H7 (cell line): ENCODE measurements at places on chromosomes 3 and 15.
A peak's percentile ranks its signal among the peaks of the same experiment; 100 is the strongest.

DNA sequence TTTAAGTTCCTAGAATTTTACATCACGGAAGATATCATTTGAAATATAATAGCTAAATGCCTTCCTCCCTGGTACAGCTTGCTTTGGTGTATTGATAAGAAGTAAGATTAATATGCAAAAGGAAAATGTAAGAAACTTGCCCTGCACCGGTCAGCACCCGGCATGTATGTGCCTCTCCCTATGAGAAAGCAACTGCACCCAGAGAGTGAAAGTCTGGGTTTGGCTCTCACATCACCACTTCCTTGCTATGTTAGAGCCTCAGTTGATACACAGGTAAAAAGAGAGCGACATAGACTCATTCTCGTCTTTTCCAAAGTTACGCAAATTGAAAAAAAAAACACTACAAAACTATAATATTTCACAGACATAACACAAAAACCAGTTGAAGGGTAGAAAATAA, 96.7 kb downstream of the FOXP1 start:
- no peak for DNase-seq

- DNase-seq, result no peak
Measured at GRCh38 chr15:26981492-26981891, 10.5 kb downstream of the GABRG3 start.

DNA sequence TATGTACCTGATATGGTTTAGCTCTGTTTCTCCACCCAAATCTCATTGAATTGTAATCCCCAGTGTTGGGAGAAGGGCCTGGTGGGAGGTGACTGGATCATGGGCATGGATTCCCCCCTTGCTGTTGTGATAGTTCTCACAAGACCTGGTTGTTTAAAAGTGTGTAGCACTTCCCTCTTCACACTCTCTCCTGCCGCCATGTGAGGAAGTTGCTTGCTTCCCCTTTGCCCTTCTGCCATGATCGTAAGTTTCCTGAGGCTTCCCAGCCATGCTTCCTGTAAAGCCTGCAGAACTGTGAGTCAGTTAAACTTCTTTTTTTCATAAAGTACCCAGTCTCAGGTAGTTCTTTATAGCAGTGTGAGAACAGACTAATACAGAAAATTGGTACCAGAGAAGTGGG, 93.1 kb downstream of the C3orf70 start:
- DNase-seq, result no peak

DNA sequence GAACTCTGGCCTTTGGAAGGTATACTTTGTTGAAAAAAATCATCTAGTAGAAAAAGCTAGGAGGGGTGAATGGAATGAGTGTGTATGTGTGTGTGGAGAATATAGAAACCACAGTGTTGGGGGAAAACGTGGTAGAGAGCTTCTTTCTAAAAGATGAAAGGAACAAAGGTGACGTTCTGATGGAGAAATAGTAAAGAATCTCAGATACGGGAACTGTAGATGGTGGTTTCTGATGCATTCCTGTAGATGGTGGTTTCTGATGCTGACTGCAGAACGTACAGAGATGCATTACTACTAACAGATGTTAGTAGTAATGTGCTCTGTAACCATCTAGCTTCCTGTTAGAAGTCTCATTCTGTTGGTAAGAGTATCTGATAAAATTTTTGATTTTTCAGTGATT, 60.2 kb downstream of the VPS8 start:
- DNase-seq, result no peak

DNA sequence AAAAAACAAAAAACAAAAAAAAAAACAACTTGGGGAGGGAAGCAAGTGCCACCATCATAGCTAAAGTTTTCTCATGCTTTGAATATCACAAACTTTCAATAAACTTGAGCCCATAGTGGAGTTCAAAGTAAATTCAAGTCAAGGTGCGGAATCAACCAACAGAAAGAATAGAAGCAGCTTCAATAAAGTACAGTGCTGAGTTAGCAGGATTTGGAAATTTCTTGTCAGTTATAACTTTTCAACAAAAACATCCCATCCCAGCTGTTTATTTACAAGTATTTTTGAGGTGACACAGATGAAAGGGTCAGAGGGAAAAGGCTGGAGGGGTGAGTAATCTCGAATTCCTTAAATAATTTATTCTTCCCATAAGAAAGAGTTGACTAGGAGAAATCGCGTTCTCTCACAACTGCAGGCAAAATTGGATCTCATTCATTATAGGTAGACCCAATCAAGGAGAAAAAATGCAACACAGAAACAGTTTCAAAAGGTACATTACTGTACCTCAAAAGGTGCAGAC, 477.4 kb upstream of the RASGRP1 start:
- no peak for DNase-seq

DNA sequence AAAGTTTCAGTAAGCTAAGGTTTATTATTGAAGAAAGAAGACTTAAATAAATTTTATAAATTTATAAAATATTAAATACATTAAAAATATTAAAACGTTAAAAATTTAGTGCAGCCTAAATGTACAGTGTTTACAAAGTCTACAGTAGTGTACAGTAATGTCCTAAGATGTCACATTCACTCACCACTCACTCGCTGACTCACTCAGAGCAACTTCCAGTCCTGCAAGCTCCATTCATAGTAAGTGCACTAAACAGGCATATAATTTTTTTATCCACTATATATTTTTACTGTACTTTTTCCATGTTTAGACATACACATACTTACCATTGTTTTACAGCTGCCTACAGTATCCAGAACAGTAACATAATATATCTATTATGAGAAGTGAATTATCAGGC, 51.5 kb downstream of the TJP1 start:
- no peak for DNase-seq

DNA sequence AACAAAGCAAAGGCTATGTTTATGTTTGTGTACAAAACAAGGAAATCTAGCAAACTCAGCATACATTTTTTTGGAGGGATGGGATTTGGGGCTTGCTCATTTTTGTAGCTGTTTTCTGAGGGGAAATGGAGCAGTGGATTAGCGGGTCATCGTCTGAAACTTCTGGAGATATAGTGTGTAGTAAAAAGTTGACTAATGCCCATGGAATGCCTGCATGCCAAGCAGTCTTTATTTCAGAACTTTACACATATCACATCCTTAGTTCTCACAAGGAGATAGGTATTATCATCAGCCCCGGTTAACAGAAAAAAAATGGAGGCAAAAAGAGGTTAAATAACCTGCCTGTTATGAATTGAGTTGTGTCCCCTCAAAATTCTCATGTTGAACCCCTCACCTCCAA, 47.1 kb downstream of the ATP13A4 start:
- no peak for DNase-seq

DNA sequence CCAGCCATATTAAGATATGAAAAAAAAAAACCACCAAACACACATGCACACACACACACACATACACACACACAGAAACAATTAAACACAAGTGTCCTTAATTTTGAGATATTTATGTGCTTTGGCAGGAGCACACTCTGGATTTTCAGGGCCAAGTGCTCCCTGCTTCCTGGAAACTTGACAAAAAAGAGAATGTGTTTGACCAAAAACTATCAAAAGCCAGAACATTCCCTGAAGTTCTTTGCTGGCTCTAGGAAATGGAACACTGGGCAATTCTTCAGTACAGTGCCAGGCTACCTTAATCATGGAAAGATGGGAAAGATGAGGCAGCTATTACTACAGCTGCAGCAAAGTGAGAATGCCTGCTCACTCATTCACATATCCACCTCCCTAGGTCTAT, 44.6 kb downstream of the P3H2 start:
- DNase-seq, result no peak

GRCh38 chr3:99499235-99500158, 138.9 kb upstream of the COL8A1 start:
- peak; percentile 41 for DNase-seq

- DNase-seq, result peak; percentile 91
Measured at GRCh38 chr3:61564395-61565059, 3.2 kb downstream of the PTPRG start.

- DNase-seq, result no peak
Measured at GRCh38 chr15:64997745-64998375, 8.1 kb upstream of the SPG21 start.

- DNase-seq, result no peak
Measured at GRCh38 chr3:43268636-43269035, 17.7 kb upstream of the SNRK start.

DNA sequence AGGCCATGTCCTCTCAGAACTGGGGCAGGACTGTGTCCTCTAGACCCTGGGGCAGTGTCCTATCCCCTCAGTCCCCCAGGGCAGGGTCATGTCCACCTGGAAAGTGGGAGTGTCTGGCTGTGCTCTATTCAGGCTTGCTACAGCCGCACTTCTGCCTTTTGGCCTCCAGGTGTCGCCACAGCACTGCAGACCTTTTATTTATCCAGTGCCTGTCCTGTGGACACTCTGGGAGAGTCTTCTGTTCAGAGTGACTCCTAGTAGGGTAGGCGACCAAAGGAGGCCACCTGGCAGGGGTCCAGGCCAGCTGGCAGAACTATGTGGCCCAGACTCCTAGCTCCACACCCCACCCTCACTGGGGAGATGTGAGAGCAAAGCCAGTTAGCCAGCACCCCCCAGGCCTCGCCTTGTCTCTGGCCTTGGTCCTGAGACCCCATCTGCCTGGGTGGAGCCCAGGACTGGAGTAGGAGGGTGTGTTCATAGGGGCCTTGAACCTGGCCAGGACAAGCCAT, 3.9 kb downstream of the TMIE start:
- DNase-seq, result peak; percentile 90

DNA sequence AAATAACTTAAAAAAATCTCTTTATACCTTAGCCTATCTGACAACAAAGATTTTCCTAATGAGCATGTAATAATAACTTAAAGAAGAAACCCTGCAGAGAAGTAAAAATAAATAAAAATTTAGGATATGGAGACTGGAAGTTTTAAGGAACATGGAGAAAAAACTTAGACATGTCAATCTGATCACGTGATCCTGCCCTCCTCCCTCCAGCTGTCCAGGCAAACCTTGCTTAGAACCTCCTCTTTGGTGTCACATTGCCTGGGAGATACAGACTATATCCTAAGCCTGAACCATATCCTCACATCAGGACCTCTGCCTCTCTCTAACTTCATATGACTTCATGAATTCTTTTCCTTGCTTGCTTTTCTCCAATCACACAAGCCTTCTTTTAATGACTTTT, 275.5 kb downstream of the CNTN3 start:
- no peak for DNase-seq

GRCh38 chr15:33985751-33986150, 17.5 kb downstream of the CHRM5 start:
- DNase-seq, result no peak

GRCh38 chr3:124407260-124407659, 323.0 kb upstream of the UMPS start:
- no peak for DNase-seq
